Ovary (tissue), 10 donors: ENCODE measurements at places on chromosomes 3 and 15. TPM values are rescaled to one million over a fixed set of nuclear protein-coding genes. Genes with fewer than 3 reads are reported as not detected.

- no peak for DNase-seq
These were observed 15.8 kb downstream of the ABHD17C start for GRCh38 chr15:80710635-80711554.

GRCh38 chr3:101976473-101976872 is 127.2 kb downstream of the NFKBIZ start:
- DNase-seq = no peak

DNA sequence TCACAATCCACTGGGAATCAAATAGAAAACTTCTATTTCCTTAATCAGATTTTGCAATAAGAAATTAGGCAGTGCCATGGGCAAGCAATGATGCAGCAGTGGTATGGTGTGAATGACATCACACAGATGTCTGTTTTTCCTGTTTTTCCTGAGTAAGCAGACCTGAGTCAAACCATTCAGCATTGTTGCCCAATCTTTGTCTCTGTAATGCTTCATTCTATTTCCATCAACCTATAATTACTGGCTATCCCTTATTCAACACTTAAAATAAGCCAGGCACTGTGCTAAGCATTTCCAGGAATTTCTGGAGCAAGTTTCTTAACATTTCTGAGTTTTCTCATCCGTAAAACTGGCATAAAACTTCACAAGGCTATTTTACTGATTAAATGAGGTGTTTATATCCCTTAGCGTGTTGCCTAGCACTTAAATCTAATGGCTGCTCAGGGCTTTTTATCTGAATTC is 11.3 kb upstream of the OXSR1 start:
- DNase-seq = no peak

- DNase-seq = no peak
These were observed 89.4 kb upstream of the C3orf80 start for GRCh38 chr3:160135851-160136250.

- DNase-seq = no peak
These were observed 22.3 kb downstream of the NKIRAS1 start for GRCh38 chr3:23894254-23895061.

GRCh38 chr3:69443457-69443920 is 57.6 kb upstream of the FRMD4B start:
- DNase-seq = no peak

- no peak for DNase-seq
These were observed 29.3 kb upstream of the ST3GAL6 start for GRCh38 chr3:98733812-98734281.

GRCh38 chr3:67635257-67635656 is 19.2 kb downstream of the SUCLG2 start:
- DNase-seq = no peak

GRCh38 chr3:195715583-195716266 is 5.1 kb upstream of the MUC20 start:
- DNase-seq = no peak

- DNase-seq = no peak
These were observed 11.0 kb upstream of the USP3 start for GRCh38 chr15:63493436-63493835.

- DNase-seq = peak; percentile 23
These were observed 88.0 kb upstream of the OSBPL11 start for GRCh38 chr3:125683067-125683829.

DNA sequence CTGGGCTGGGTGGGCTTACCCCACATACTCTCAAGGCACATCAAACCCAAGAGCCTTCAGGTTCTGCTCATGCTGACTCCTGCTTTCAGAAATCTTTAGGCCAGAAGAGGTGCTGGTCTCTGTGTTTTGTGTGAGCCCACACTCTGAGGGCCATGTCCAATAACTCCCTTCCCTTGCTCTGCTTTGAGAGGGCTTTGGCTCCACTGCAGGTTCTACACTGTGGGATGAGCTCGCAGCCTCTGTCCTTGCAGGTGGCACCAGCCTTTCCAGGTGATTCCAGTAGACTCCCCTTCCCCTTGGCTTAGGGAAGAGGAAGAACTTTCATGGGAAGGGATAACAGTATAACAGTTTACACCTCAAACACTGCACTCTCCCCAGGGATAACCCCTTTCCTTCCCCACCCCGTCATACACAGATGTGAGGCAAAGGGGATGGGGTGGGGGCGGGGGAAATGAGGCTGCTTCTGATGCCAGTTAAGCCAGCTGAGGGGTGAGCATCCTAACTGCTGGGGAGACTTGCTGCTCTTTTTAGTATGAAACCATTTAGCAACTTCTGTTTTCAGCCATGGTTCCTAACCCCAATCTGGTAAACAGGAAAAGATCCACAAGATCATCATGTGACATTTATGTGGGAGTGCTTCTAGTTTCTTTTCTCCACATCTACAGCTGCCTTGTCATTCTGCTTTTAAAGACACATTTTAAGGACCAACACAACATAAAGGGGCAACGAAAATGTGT is 262.4 kb downstream of the SLC9A9 start:
- DNase-seq = no peak

- no peak for DNase-seq
These were observed 4.1 kb downstream of the RASGRP1 start for GRCh38 chr15:38560456-38560926.

DNA sequence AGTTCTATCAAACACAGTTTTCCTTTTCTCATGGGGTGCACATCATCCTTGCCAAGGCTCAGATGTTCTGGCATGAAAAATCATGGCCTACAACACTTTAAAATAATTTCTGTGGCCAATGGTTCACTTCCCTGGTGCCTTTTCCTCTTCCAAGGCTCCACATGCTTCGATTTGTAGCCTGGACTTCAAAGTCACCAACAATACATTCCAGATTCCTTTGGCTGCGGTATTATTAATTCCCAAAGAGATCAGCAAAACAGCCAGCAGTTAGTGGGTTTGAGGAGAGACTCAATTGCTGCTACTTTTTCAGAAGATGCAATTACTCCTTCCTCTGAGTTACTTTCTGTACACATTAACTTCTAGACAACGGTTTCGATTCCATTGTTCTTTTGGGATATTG is 80.3 kb upstream of the CCDC80 start:
- no peak for DNase-seq

- DNase-seq = peak; percentile 82
These were observed 16.2 kb downstream of the RFT1 start for GRCh38 chr3:53114011-53114400.

GPR160 gene
- 0.35 TPM for total RNA-seq

BNIP2 gene
- total RNA-seq = 58.1 TPM

IFT122 gene
- total RNA-seq = 48.7 TPM

GMPPB gene
- total RNA-seq = 25.7 TPM

HCN4 gene
- not detected for total RNA-seq

NR2E3 gene
- total RNA-seq = not detected

ITIH4 gene
- total RNA-seq = 7.4 TPM
